Thoracic aorta (tissue), 2 donors: ENCODE measurements at places on chromosomes 3 and 15.

GRCh38 chr15:71094137-71094536 is 21.1 kb upstream of the THSD4 start:
- no peak for DNase-seq

DNA sequence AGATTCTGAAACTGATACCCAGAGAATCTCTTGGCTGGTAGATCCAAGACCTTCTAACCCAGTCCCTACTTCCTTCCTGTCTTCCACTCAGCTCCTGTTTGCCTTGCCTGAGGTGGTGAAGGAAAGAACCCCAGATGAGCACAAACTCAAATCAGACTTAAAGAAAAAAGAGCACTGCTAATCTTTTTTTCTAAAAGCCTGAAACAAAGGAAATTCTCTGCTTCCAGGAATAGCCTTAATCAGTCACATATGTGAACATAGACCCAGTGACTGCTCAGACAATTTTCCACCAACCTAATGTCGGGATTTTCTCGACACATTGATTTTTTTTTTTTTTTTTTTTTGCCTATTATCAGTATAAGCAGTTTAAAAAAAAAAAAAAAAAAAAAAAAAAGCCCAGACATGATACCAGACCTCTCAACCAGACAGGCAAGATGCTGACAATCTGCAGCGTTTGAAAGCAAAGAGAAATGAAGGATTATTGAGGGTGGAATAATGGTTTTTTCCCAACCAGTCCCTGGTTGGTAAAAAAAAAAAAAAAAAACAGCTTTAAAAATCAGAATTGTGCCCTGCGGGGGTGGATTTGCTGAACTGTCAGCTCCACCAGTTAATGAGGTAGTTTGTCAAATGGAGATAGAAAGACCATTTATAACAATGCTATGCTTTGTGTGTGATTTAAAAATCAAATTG is 256.8 kb upstream of the RARB start:
- DNase-seq: no peak

GRCh38 chr3:126888186-126888760 is 94.6 kb upstream of the PLXNA1 start:
- DNase-seq: no peak

DNA sequence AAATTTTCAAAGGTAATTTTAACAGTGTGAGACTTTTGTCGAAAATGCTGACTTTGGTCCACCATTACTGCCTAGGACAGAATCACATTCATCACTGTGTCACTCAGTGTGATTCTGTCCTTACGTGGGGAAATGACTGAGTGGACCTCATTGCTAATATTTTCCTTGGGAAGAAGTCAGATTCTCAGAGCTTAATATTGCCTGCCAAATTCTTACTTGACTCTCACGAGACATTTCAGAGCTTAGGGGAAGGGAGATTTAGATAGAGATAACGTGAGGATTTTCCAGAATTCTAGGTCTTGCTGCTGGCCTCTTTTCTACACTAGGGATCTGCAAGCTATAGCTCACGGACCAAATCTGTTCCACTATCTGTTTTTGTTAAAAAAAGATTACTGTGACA is 270.4 kb downstream of the SUCLG2 start:
- no peak for DNase-seq

- DNase-seq: no peak
These were observed 22.5 kb downstream of the TMEM202 start for GRCh38 chr15:72420576-72420975.

GRCh38 chr3:42526616-42527367 is 24.3 kb downstream of the VIPR1 start:
- DNase-seq: no peak

DNA sequence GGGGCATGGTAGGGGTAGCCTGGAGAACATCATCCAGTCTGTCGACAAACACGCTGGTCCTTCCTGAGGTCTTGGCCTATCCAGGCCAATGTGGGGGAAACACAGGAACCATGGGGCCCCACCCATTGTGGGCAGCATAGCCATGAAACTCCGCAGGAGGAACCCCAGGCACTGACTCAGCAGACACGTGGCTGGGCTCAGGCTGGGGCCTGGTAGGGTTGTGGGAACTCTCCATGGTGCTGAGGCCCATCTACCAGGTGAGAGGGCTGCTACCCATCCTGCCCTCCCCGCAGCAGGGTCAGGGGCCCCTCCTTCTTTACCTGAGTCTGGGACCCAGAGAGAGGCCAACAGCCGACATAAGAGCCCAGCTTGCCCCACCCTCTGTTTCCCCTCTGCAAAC is 22.6 kb upstream of the CACNA2D2 start:
- DNase-seq: no peak

DNA sequence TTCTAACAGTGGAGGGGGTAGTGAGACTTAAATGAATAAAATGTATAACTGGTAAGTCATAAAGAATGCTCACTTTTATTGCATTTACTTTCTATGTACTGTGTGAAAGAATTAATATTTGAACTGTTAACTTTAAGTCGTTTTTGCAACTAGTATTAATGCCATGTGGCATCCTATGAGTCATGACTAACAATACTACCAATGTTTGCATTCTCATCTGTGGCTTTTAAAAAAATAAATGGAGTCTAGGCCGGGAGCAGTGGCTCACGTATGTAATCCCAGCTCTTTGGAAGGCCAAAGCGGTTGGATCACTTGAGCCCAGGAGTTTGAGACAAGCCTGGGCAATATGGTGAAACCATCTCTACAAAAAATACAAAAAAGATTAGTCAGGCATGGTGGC is 5.2 kb downstream of the C3orf49 start:
- DNase-seq: no peak

DNA sequence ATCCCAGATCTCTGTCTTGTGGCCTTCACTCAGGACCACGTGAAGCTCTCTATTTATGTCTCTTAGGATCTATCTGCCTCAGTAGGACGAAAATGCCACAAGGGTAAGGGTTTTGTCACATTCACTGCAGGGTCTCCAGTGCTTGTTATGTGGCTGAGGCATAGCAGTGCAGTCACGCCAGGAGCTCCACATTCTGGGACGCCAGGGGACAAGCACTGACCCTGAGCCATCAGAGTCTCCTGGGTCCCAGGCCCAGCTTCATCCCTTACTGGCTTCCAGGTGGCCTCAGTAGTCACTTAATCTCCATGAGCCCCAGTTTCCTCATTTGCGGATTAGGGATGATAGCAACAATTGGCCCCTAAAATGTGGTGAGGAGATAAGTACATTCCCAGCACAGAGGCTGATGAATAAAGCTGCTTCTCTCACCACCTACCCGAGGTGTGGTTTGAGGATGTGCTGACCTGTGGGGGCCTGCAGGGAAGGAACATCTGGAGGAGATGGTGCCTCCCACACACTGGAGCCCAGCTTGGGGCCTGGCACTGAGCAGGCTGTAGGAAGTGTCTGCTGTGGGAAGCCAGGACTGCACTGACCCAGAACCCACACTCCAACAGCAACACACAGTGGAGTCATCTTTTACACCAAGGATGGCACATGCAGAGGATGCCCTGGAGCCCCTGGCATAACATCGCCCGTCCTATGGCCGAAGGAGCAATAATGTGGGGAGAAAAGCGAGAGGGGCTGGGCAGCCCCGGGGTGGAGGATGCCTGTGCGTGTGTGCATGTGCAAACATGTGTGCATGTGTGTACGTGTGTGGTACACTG is 93.2 kb upstream of the IQSEC1 start:
- no peak for DNase-seq

DNA sequence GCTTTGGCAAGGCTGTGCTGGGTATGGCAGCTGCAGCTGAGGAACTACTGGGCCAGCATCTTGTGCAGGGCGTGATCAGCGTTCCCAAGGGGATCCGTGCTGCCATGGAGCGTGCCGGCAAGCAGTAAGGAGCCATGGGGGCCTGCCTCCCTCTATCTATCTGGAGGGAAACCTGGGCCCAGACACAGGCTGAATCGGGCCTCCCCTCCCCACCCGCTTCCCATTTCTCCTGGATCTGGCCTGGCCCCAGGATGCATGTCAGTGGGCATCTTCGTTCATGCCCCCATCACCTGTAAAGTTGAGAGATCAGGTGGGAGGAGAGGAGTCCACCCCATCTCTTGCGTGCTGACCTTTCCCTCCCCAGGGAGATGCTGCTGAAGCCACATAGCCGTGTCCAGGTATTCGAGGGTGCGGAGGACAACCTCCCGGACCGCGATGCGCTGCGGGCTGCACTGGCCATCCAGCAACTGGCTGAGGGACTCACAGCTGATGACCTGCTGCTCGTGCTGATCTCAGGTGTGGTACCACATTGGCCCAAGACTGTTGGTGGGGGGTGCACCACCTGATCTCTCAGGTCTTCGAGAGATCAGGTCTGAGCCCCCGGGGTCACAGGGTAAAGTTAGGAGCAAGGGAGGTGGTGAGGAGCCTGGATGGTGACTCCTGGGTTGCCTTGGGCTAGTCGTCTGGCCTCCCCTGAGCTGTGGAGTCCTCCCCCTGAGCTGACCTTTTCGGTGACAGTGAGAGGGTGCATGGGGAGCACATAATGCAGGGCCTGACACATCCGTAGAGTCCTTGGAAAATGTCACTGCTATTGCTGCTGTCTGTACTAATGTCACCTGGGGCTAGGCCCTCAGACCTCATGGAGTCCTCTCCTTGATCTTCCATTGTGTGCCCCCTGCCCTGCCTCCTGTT is 3.2 kb downstream of the GLYCTK start:
- DNase-seq: no peak

- no peak for DNase-seq
These were observed 32.9 kb upstream of the LYZL4 start for GRCh38 chr3:42443292-42443691.

GRCh38 chr15:98347001-98347400 is 301.3 kb upstream of the IGF1R start:
- no peak for DNase-seq
